Liver (tissue), 10 donors: ENCODE measurements at places on chromosomes 3 and 15. TPM values are rescaled to one million over a fixed set of nuclear protein-coding genes. Genes with fewer than 3 reads are reported as not detected.

PPIP5K1 gene
- 11.9 TPM for total RNA-seq

- no peak overlapping the region for H3K27ac ChIP-seq
- H3K4me1 ChIP-seq = peaks cover 8% of the 10 kb centered on the region
- DNase-seq = no peak
- H3K36me3 ChIP-seq = no peaks in the 10 kb centered on the region
- no peaks in the 10 kb centered on the region for H3K27me3 ChIP-seq
Measured at GRCh38 chr3:72101494-72101893, 316.5 kb upstream of the PROK2 start.

GABRB3 gene
- total RNA-seq = 1.2 TPM

HAPLN3 gene
- total RNA-seq = 0.51 TPM

GRCh38 chr3:184380185-184380626, 352 bp downstream of the CHRD start:
- no peak overlapping the region for H3K27ac ChIP-seq
- peaks cover 11% of the 10 kb centered on the region for H3K36me3 ChIP-seq
- DNase-seq = peak; percentile 66

GRCh38 chr3:194218646-194219453, 82.9 kb downstream of the HES1 start:
- no peaks in the 10 kb centered on the region for H3K4me1 ChIP-seq
- no peaks in the 10 kb centered on the region for H3K27me3 ChIP-seq
- H3K4me3 ChIP-seq = no peak overlapping the region
- no peaks in the 10 kb centered on the region for H3K36me3 ChIP-seq
- no peak for DNase-seq

KIF15 gene
- total RNA-seq = under 0.01 TPM

GRCh38 chr3:108333961-108334360, 37.6 kb downstream of the HHLA2 start:
- H3K27me3 ChIP-seq = no peaks in the 10 kb centered on the region
- no peak overlapping the region for H3K4me3 ChIP-seq
- peaks cover 6% of the 10 kb centered on the region for H3K4me1 ChIP-seq
- DNase-seq = no peak

TMED3 gene
- total RNA-seq = 12.0 TPM

DNA sequence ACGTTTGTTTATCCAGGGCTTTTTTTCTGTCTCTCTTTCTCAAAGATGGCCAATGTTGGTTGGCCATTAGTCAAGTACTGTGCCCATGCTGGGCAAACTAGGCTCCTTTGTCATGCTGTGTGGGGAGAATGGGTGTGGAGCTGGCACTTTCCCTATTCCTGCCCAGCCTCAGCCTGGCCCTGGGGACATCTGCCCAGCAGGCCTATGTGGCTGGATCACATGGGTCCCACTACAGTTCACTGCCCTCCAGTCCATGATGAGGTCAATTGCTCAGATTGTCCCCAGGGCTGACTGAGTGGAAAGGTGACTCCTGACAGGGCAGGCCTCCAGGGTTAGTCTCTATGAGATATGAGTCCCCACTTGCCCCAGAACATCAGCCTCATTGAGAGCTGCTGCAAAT, 54.4 kb upstream of the HERC1 start:
- no peaks in the 10 kb centered on the region for H3K27me3 ChIP-seq
- H3K27ac ChIP-seq = peak overlapping the region; percentile 58
- H3K36me3 ChIP-seq = no peaks in the 10 kb centered on the region
- peaks cover 26% of the 10 kb centered on the region for H3K4me1 ChIP-seq

RUBCN gene
- 5.0 TPM for total RNA-seq

- no peak for DNase-seq
- no peak overlapping the region for H3K27ac ChIP-seq
- H3K27me3 ChIP-seq = no peaks in the 10 kb centered on the region
- H3K4me1 ChIP-seq = no peaks in the 10 kb centered on the region
- H3K4me3 ChIP-seq = no peak overlapping the region
- no peaks in the 10 kb centered on the region for H3K36me3 ChIP-seq
Measured at GRCh38 chr3:170205302-170205701, 16.9 kb upstream of the PRKCI start.
